ENCODE measurements at places on chromosomes 3 and 15.

GRCh38 chr15:70190965-70191364 lies 93.2 kb upstream of the TLE3 start:
- no peak for DNase-seq

DNA sequence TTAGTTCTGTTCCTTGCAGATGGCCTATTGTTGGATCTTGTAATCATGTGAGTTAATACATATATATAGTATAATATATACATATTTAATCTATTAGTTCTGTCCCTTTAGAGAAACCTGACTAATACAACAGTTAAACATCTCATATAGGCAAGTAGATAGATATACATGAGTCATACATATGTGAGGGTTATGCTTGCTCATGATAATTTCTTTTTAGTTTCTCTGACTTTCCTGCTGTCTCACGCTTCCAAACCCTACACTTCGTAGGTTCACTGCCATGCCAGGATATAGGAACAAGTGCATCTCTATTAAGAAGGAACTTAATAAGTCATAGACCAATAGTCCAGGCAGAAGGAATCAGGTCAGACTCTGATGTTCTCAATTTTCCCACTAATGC lies 16.8 kb upstream of the CLDN16 start:
- DNase-seq = no peak

GRCh38 chr3:124032311-124032880 lies 40.5 kb upstream of the ROPN1 start:
- DNase-seq = no peak

- no peak for DNase-seq
These were observed 14.2 kb upstream of the RPP14 start for GRCh38 chr3:58291671-58292338.

DNA sequence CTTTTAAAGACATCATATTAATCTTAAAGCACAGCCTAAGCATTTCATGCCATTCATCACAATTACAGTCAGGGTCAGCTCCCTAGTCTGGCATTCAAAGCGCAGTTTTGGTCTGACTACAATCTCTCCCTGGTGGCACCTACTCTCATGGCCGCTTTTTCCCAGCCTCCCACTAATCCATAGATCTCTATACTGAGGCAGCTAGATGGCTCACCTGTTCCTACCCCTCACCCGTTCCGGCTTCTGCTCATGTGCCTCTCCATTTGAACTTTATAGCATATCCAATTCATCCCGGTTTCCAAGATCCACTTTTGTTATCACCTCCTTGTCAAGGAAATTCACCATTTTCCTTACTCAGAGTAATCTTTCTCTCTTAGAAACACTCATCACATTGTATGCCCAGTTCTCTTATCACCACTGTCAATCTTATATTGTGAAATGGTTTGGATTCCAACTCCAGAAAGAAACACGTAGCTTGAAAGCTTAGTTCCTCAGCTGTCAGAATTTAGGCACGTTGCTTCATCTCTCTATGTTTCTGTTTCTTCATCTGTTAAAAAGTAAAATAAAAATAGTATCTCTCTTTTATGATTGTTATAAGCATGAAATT lies 220.0 kb upstream of the UBE2E2 start:
- DNase-seq = no peak

- no peak for DNase-seq
These were observed 42.7 kb downstream of the HDGFL3 start for GRCh38 chr15:83164771-83165404.

GRCh38 chr3:100613721-100614390 lies 4.5 kb downstream of the ADGRG7 start:
- DNase-seq = no peak

- no peak for DNase-seq
These were observed 566 bp downstream of the ETV5 start for GRCh38 chr3:186108106-186108940.

DNA sequence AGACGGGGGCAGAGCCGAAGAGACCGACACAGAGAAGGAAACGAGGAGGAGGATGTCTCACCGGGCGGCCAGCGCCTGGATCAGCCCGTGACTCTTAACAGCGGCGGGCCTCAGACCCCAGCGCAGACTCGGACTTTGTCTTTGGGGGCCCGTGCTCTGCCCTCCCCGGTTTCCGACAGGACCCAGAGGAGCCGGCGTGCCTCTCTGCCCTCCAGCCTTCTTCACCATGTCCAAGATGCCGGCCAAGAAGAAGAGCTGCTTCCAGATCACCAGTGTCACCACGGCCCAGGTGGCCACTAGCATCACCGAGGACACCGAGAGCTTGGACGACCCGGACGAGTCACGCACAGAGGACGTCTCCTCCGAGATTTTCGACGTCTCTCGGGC lies 1.0 kb downstream of the TSC22D2 start:
- no peak for DNase-seq

DNA sequence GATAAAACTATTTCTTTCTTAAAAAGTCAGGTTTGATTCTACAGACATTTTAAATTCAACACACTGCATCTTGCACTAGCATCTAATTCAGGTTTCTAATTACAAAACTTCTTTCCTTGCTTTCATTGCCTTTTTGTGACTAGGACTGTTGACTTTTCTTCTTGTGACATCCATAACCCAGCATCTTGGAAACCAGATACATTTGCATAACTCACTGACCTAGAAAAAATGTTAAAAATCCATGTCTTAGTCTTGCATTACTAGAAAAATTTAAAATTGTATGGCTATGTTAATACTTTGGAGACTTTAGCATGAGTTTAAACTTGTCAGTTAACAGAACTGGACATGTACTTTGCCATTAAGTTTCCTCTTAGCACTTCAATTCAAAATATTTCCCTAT lies 72.7 kb downstream of the DTWD1 start:
- DNase-seq = no peak

DNA sequence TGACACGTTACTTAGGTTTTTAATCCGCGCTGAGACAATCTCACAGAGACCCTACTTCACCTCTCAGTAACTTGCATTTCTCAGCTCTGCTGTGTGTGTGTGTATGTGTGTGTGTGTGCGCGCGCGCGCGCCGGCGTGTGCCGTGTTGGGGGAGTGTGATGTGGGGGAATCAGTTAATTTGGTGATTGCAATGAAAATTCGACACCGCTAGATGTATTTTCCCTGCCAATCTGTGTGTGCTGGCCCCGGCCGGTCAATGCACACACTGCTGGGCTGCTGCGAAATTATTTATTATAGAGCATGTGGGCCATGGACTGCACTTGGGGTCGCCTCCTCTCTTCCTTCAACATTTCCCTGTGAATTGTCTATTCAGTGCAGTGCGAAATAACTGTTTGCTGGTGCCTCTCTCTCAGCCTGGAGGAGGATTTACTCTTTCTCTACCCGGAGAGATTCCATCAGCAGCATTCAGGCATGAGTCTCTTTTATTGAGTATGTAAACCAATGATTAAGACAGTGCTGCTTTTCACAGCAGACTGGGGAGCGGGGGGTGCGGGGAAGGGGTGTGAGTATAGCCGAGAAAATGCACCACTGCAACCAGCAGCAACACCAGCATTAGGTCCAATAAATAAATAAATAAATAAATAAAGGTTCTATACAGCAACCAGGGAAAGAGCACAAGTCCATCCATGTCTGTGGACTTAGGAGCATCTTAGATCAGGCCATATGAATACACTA lies 2.9 kb downstream of the CADM2 start:
- no peak for DNase-seq

DNA sequence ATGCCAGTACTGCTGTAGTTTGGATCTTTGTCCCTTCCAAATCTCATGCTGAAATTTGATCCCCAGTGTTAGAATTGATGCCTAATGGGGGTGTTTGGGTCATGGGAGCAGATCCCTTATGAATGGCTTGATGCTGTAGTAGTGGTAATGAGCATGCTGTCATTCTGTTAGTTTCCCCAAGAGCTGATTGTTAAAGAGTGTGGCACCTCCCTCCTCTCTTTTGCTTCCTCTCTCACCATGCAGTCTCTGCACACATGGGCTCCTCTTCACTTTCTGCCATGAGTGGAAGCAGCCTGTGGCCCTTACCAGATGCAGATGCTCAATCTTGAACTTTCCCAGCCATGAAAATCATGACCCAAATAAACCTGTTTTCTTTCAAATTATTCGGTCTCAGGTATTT lies 141.3 kb upstream of the DPPA4 start:
- no peak for DNase-seq

GRCh38 chr15:71945012-71945411 lies 134.7 kb downstream of the NR2E3 start:
- DNase-seq = no peak

DNA sequence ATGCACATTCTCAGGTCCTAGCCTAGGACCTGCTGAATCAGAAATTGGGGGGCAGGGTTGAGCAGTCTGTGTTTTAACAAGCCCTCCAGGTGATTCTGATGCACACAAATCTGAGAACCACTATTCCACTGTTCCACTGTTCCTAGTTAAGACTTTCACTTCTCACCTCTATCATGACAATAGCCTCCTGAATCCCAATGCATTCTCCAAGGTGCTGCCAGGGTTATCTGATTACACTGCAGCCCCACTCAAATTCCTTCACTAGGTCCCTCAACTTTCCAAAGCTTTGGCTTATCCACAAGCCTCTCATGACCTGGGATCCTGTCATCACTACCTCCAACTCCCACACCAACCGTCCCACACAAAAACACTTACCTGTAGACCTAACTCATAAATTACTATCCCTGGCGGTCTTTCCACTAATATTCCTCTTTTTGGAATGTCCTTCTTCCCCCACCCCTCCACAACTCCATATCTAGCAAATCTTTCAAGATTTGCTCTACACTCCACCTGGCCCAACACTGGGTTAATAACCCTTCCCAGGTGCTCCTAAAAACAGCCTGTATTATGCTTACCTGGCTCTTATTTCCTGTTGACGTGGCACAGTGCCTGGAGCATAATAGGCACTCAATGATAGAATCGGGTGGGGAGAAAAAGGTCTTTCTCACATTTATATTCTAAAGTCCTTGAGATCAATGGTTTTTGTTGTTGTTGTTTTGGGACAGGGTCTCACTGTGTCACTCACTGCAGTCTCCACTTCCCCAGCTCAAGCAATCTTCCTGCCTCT lies 27.2 kb downstream of the TBL1XR1 start:
- DNase-seq = no peak

GRCh38 chr15:55942332-55942731 lies 51.1 kb downstream of the NEDD4 start:
- no peak for DNase-seq

- peak; percentile 10 for DNase-seq
These were observed 90.7 kb downstream of the NR2F2 start for GRCh38 chr15:96421178-96421601.

DNA sequence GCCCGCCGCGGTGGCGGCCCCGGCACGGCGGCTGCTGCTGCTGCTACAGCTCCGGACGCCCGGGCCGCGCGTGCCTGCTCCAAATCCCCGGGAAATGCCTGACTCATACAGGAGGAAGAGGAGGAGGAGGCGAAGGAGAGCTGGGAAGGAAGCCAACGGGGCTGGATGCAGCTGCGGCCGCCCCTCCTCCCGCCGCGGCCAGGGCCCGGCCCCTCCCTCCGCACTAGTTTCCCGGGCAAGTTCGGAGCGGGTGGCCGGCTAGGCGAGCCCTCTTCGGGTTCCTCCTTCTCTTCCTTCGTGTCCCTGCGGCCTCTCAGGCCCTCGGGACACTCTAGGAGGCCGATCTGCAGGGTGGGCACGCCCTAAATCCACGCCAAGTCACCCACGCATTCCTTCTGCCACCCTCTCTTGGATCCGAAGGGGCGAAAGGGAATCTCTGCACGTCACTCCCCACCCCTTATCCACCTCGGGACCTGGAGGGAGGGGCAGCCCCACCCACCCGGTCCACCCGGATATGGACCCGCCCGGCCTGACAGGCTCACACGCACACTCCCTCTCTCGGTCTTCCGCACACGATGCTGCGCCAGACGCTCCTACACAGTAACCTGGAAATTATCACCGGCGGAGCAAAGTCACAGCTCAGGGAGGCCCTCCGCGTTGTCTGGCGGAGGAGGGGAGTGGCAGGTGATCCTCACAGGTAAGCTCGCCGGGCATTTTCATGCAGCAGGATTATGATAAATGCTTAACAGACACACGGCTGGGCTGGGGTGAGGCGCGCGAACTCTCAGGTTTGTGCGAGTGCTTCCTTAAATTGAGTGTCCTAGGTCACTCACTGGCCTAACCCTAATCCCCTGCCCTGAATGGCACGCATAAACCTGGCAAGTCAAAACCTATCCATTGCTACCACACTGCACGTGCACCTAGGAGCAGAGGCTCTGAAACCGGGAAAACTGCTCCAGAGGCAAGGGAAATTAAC lies at the start of the genes OSBPL10 and ZNF860:
Gene OSBPL10 (minus strand): TSS at position 57 of the 976 bp plus-strand sequence. CDS start 83 bp downstream, outside the sequence.
Gene ZNF860 (plus strand): TSS at position 545 of the 976 bp plus-strand sequence. CDS start 7,330 bp downstream, outside the sequence.
- DNase-seq = peak; percentile 88

DNA sequence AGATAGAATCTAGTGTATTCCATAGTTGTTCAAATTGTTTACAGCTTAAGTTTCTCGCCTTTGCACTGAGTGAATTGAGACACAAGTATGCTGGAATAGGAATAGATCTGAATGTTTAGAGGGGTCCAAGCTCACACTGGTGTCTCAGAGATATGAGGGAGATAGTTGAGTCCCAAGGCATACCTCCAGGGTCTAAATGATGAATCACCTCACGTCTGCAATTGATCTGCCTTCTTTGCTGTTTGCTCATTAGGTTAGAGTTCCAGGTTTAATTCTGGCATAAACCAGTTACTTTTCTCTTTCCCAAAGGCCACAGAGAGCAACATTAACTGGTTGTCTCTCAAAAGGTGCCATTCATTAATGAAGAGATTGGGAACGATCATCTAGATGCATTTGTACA lies 106.3 kb upstream of the MME start:
- no peak for DNase-seq

DNA sequence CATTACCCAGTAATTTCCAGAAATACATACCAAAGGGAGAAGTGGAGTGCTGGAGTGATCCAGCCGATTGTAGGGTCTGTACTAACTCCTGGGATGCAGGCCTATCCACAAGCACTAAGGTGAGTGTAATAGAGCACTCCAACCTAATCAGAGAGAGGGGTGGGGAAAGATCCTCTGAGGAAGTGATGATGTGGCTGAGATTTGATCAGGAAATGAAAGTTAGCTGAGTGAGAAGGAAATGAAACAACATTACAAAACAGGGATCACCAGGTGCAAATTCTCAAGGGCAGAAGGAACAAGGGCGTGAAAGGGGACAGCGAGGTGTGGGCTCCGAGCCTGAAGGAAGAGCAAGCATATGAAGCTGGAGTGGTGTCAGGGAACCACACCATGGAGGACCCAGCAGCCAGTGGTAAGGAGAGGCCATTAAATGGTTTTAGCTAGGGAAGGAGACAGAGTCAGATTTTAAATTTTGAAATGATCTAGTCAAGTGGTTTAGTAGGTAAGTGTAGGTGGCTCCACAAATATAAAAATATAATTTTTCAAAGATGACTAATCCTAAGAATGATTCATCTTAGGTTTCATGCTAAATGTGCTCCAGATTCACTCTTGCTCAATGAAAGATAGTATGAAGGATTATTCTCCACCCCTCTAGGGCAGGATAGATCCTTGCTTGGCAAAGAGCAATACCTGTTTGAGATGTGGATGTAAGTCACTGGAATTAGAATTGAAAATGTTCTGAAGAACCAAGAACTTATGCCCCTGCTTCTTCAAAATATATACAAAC lies 348.7 kb downstream of the TBL1XR1 start:
- DNase-seq = no peak

DNA sequence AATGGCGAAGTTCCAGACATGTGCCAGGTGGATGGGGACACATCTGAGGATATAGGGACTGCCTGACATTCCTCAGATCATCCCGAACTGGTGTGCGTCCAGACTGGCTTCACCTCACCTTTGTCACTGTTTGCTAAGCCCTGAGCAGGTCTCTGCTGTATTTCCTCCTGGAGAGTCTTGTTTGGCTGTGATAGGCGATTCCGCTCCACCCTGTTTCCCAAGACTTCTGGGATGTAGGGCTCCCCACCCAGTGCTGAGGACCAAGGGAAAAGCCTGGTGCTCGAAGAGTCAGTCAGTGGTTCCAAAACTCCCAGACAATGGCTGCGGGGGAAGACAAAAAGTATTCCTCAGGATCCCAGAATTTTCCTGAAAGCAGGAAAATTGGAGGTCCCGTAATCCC lies 11.1 kb upstream of the FURIN start:
- no peak for DNase-seq

- DNase-seq = no peak
These were observed 445 bp downstream of the EFCAB12 start for GRCh38 chr3:129428007-129428375.

Measured in fibroblast of the conjunctiva (primary cell).